ENCODE measurements at places on chromosomes 2 and 18.

GRCh38 chr18:61929881-61930640 is 37.3 kb upstream of the RNF152 start:
- DNase-seq = no peak

- DNase-seq = peak; percentile 29
Observed at GRCh38 chr2:119198240-119198840, 25.3 kb upstream of the STEAP3 start.

DNA sequence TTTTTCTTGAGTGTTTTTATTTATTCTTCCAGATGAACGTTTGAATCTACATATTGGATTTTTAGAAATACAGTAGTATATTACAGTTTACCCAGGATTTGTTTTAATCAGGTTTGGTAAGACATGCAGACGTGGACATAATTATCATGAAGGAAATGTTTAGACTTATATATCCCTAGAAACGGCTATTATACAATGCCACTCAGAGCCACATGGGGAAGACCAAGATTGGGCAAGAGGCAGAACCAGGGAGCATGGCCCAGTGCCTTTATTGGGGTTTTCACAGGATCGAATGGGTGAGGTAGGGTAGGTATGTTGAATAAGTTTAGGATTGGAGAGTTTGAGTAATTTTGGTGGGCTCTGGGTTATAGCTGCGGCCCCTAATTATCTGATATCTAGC is 212.2 kb downstream of the CAMKMT start:
- DNase-seq = no peak

DNA sequence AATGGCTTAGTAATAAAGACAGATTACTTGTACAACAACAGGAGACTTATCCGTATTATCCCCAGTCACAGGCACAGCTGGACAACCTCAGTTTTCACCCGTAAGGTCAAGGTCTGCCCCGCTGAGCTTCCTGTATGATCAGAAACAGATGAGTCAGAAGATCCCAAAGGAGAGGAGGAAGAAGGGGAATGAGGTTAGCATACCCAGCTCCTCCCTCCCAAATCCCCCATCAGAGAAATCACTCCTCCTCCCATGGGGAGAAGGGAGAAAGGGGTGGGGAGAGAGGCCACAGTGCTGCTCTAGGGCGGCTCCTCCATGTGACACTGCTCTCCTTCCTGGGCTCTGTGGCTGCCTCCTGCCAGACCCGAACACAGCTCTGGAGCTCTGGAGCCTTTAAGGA is 53.8 kb upstream of the SPTBN1 start:
- peak; percentile 56 for DNase-seq

DNA sequence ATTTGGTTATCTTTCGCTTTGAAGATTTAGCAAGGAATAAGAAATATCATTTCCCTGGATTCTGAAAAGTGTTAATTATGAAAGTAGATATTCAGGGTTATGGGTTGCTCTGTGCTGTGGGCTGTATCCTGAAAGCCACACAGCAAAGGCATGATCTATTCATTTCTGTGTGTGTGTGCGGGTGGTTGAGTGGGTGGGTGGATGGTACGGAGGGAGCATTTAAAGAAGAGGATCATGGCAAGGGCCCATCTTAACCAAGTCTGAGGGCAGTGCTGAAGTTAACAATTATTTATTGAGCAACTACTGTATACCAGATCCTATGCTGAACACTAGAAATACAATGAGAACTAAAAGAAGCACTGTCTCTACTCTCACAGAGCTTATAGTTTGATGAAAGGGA is 178.2 kb upstream of the ZEB2 start:
- no peak for DNase-seq

GRCh38 chr2:44772131-44772530 is 169.4 kb upstream of the SIX3 start:
- no peak for DNase-seq

- no peak for DNase-seq
Observed at GRCh38 chr18:37964885-37965571, 399.4 kb upstream of the CELF4 start.

DNA sequence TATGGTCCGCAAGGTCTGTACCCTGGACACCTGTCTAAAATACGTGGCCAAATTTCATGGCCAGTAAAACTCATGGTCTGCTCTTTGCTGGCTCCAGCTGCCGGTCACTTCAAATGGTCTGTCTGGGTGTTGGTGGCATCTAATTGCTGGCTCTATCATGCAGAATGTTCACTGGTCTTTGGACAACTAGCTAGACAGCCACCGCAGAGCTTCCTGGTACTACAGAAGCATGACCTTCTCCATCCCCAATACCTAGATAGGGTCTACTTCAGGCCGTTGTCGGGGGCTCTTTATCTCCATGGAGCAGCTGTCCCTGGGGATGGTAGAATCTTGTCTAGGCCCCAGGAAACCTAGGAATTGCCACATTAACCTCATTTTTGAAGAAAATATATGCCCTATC is 88.4 kb upstream of the RMDN2 start:
- no peak for DNase-seq

DNA sequence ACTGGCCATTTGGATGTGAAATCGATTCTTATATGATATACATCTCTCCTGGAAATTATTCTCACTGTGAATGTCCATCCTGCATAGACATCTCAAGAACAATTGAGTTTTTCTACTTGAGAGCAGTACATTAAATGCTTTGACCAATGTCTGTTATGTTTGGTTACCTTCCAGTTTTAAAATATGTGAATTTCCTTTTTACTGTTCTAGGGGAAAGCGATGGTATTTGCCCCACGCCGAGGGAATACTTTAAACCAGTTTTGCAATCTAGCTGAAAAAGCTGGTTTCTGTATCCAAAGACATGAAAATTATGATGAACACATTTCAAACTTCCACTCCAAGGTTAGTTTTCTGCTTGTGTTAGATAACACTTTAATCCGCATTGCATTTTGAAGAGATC is 175.3 kb upstream of the SIX3 start:
- no peak for DNase-seq

GRCh38 chr2:176085861-176086771 is 2.4 kb upstream of the EVX2 start:
- DNase-seq = no peak

DNA sequence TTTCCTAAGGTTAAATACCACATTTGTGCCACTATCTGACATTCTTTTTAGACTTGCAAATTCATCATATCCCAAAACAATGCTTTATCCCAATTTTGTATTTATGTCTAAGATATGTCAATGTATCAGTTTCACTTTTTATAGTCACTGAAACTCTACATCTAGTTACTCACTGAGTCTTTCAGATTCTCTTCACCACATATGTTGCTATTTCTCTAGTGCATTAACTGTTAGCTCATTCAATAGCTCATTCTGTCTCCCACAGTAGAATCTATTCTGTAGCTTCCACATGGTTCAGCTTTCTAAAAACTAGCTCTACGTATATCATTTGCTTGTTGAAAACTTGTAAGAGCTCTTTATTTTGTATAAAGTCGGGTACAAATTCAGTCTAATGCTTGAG is 1420.6 kb upstream of the NXPH2 start:
- DNase-seq = no peak

DNA sequence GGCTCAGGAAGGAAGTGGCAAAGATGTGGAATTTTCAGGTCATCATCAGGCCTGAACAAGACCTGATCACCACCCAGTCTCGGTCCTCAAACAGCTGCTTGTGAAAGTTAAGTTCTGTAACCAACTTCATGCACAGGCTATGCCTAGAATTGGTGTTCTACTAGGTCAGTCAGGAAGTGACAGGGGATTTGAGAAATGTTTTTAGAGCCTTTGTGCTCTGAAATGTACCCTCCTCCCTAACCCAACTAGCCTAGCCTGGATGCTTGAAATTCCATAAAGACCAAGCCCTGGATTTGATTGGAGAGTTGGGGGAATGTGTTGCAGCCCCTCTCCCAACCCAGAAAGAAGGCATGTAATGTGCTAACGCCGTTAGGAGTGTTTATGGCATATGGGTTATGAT is 63.3 kb downstream of the TGOLN2 start:
- DNase-seq = peak; percentile 43

GRCh38 chr18:58697146-58697545 is 25.9 kb downstream of the MALT1 start:
- no peak for DNase-seq

All from astrocyte of the spinal cord (primary cell).